ENCODE measurements at places on chromosomes 3 and 15.

DNA sequence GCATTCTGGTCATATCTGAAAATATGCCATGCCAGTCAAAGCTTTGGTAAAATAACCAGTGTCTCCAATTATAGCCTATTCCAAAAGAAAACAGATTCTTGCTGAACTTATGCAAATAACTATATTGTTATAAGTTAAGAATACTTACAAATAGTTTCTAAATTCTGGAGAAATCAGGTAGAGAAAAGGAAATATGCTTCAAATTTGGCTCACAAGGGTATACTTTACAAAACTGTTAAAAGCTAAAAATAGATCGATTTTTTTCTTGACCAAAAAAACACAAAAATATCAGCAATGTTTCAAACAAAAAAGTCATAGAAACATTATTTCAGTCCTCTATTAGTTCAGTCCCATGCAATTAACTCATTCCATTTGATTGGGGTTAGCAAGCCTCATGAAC is 23.7 kb downstream of the SETMAR start:
- no peak for DNase-seq

- no peak for DNase-seq
Observed at GRCh38 chr3:161038725-161039124, 66.4 kb downstream of the B3GALNT1 start.

- no peak for DNase-seq
Observed at GRCh38 chr3:14288833-14289451, 110.3 kb downstream of the LSM3 start.

- no peak for DNase-seq
Observed at GRCh38 chr3:176969066-176969465, 228.2 kb downstream of the TBL1XR1 start.

GRCh38 chr3:15553749-15554148 is 32.2 kb upstream of the COLQ start:
- DNase-seq, result no peak

DNA sequence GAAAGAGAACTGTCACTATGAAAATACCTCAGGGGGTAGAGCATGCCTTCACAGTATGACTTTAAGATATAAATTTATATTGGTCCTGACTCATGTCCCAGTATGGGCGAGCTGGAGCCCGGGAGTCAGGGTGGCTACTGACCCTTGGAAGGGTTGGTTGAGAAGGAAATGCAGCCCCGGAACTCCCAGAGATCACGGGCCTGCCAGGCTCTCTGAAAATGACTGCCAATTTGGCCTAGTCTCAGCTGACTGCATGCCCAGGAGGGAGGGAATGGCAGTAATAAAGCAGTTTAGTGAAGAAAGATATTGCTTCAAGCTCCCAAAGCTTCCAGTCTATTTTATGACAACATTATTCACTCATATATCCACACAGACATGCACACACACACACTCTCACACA is 299.0 kb downstream of the NR2F2 start:
- no peak for DNase-seq

DNA sequence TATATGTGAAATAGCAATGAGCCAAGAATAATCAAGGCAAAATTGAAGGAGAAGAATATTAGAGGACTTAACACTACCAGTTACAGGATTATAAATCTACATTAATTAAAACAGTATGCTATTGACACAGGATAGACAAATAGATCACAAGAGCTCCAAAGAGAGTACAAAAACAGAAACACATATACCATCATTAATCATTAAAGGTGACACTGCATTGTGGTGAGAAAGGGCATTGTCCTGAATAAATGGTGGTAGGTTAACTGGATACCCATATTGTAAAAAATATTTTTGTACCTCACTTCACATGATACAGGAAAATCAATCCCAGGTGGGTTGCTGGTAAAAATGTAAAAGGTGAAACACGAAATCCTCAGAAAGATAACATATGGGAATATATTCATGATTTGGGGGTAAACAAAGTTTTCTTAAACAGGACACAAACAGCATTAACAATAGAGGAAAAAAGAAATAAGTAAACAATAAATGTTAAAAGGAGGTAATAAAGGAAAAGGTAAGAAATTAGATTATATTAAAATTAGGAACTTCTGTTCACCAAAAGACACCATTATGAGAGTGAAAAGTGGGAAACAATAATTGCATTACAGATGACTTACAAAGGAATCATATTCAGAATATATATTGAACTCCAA is 145.2 kb downstream of the THRB start:
- no peak for DNase-seq

- no peak for DNase-seq
Observed at GRCh38 chr15:55319537-55320237, 665 bp downstream of the PIGB start.

DNA sequence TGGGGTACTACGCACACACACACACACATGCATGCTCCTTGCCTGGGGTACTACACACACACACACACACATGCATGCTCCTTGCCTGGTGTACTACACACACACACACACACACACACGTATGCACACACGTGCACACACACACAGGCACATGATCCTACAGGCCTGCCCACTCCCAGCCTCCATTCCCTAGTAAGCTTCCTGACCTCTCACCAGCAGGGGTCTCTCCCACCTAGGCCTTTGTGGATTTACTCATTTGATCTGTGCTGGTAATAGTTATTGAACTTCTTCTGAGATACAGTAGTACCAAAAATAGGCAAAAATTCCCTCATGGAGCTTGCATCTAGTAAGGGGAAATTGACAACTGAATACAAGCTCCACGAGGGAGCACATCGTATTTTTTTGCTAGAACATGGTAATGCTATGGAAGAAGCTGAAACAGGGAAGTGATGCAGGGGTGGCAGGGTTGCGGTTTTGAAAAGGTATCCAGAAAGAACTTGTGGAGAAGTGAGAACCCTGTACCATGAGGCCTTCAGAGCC is 19.1 kb downstream of the TTC21A start:
- no peak for DNase-seq

DNA sequence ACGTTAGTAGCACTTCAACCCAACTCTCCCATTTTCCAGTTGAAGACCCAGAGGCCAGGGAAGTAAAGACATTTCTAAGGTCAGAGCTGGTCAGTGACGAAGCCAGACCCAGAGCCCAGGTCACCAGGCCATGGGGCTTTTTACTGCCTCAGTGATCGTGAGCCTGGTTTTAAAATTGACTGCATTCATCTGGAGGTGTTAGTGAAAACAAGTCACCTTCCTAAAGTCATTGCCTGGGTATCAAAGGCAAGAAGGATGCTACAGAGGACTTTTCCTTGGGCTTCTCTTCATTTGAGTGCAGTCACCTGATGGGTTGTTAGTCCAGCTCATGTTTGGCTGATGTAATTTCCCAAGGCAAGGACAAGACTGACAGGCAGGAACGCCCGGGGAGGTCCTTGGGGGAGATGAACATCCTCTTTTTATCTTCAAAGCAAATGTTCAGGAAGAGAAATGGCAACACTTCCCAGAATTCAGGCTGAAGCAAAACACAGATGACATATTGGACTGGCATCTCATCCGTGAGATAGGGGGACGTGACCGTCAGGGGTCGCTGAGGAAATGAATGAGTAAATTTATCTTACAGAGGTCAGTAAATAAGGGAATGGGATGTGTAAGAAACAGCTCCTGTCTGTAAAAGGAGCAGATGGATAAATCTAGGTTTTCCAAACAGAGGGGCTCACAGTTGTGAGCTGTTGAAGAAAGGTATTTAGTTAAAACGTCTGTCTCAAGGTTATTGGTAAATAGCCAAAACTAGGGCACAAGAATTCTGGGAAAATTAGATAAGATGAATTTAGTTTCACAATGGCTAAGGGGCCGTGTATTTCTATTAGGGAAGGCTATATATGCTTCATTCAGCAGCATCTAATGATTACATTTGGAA is 201.2 kb downstream of the OPA1 start:
- DNase-seq, result no peak

GRCh38 chr15:70437882-70438451 is 325.4 kb downstream of the UACA start:
- DNase-seq, result no peak

GRCh38 chr15:100922192-100923040 is 3.3 kb downstream of the LRRK1 start:
- DNase-seq, result no peak

DNA sequence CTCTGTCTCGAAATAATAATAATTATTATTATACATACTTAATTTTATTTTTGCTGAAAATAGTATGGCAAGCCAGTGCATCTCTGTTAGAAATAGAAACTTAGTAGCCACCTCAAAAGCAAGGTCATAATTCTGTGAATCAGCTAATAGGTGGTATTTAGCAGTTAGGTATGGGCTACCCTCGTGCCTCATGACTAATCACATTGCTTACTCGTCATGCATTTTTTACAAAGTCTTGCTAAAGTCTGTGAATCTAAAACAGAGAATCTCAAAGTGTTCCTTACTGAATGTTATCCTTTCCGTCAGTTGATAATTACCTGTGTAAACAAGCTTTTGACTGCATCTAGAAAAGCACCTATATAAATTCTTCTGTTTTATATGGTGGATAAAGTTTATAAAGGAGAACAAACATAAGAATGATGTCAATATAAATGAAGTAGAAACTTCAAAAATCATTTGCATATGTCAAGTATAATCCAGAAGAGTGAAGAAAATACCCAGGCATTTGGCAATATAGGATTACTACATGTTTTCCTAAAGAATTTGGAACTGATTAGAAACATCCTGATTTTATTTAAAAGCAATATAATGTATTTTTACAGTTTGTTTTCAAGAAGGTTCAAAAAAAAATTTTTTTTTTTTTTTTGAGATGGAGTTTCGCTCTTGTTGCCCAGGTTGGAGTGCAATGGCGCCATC is 6.2 kb downstream of the PPARG start:
- no peak for DNase-seq

GRCh38 chr3:39502838-39503145 is 35.3 kb downstream of the MOBP start:
- DNase-seq, result no peak

DNA sequence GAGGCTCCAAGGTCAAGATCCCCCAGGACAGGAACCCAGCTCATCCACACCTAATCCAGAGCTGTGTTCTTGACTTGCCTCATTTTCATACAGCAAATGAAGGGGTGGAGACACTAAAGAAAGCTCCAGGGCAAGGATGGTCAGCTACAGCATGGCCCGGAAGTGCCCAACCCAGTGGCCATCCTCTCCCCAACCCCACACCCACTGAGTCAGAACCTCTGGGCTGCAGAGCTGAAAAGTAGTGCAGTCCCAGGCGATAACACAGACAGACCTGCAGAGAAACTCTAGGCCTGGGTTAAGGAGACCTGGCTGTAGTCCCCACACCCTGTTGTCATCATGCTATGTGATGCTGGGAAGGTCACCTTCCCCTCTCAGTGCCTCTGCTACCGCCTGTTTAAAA is 85.3 kb downstream of the SEMA5B start:
- DNase-seq, result no peak

DNA sequence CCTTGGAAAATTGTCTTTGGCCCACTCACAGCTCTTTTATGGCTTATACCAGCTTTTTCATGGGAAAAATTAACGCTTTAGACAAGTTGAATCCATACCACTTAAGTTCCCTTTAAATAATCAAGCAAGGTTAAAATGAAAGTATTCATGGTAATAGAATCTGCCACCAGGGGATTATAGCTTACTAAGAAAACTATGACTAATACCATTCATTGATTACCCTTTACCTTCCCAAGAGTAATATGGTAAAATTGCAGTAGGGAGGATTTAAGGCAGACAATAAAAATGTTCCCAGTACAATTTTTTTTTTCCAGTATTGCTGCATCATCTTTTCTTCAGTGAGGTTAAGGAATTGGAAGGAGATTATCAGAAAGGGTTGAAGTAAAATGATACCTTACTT is 641.1 kb upstream of the NAALADL2 start:
- DNase-seq, result no peak

- no peak for DNase-seq
Observed at GRCh38 chr3:151346292-151346691, 16.9 kb upstream of the P2RY13 start.

DNA sequence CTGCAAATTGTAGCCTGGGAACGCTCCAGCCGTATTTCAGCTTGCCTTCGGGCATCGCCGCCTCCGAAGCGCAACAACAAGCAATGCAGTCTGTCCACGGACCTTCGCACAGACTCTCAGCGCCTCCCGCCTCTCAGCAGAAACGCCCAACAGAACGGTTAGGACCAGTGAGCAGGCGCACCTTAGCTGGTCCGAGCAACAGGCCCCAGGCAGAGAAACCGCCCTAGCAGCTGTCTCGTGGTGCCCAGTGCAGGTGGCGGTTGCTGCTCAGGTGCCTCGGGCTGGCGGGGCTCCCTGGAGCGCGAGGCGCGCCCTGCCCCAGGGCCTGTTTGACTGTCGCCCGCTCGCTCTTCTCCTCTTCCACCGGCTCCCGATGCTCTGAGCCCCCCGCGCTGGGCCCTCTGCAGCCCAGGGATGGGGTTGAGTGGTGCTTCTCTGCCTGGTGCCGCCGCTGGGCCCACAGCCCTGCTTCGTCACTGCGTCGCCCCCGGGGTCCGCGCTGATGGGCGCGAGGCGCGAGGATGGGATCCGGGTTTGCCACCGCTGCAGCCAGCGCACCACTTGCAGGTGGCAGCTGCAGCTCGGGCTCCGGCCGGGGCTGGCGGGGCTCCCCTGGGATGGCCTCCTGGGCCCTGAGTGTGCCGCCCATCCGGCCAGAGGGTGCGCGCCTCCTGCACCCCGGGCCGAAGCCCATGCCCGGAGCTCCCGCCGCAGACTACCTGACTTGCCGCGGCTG is 268.4 kb upstream of the FRG2C start:
- DNase-seq, result no peak

DNA sequence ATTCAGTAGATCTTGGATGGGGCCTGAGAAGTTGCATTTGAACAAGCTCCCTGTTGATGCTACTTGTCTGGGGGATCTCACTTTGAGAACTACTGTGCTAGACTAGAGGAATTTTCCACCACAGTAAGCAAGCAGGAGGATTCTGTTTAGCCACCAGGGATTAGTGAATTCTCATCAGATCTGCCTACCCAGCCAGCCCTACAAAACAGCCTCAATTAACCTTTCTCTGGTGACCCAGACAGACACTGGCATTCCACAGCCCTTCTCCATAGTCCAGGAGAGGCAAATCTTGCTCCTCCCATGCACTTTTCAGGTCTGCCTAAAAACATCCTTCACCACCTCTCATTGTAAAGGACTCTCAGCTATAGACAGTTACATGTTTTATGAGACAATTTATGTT is 16.7 kb upstream of the MYH15 start:
- no peak for DNase-seq

- DNase-seq, result no peak
Observed at GRCh38 chr3:133018921-133019320, 19.3 kb upstream of the TMEM108 start.

GRCh38 chr3:155382396-155383042 is 89.0 kb upstream of the STRIT1 start:
- DNase-seq, result peak; percentile 69
